ENCODE measurements at places on chromosomes 7 and 10. TPM values are rescaled to one million over a fixed set of nuclear protein-coding genes. Genes with fewer than 3 reads are reported as not detected.

DNA sequence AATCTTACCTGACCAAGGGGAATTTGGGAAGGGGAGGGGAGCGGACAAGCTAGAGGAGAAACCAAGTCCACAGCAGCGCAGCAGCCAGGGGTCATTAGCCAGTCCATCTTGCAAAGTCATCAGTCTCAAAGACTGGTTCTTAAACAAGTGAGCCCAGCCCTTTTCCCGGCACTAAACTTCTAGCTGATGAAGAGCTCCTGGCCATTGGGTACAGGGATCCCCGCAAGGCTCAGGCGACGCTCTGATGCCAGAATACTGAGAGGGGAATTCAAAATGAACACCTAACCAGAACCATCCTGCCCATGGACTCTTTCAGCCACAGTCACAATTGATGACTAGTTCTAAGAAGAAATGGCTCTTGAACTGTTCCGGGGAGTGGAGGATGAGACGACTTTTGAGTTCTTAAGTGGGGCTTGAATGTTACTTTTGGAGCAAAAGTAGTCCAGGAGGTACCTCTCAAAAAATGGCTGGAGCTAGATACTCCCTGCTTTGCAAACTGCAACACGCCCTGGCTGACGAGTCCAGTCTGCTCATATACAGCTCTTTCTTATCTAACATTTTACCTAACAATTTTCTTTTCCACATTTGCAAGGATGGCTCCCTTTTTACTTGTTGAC is 2.5 kb upstream of the TWIST1 start:
- DNase-seq, result no peak

GRCh38 chr7:75689246-75690099 is 49.3 kb downstream of the HIP1 start:
- no peak for DNase-seq

- no peak for DNase-seq
These were observed 113.8 kb upstream of the ADCY1 start for GRCh38 chr7:45460379-45460778.

- no peak for DNase-seq
These were observed 49.3 kb downstream of the ICA1 start for GRCh38 chr7:8212638-8213037.

DNA sequence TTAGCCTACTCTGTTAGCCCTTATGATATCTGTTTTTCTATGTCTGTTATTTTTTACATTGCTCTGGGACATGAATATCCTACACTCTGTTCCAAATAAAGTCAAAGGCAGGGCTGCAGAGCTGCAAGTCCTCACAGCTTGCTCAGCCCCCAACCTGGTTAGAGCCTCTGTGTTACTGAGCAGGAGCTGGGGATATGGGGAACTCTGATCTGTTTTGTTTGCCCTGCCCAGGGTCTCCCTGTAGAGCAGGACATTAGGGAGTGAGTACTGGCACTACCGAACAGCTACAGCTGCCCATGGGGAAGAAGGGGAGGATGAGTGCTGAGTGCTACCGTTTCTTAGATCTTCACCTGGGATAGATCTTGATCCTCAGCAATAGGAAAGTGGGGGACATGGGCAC is 32.8 kb upstream of the FGL2 start:
- DNase-seq, result no peak

- DNase-seq, result no peak
These were observed 263.6 kb upstream of the LRGUK start for GRCh38 chr7:133863362-133864061.

DNA sequence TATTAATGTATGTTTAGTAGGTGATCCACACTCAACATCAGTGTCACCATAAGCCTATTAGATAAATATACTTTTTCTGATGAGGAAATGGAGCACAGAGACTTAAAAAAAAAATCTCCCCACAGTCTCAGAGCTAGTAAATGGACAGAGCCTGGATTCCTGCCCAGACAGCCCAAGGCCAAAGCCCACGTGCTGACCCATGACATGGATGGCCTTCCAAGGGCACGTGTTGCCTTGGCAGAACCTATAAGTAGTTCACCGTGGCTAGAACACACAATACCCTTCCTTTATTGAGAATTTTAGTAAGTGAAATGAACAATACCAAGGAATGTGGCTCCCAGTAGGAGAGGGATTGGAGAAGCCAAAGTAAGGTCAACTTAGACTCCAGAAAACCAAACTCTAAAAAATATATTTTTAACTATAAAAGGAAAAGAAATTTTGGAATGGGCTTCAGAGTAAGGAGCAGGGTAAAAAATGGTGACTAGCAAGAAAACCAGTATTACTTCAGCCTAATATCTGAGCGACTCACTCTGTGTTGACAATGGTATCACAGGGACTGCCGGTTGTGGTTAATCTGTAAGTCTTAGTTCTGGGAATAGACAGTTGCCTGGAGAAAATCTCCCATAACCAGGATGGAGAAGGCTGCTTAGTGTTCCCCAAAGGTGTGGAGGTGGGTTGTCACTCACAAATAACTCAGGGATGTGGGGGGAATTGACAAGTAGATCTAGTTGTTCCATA is 223.0 kb downstream of the SORCS1 start:
- no peak for DNase-seq

- no peak for DNase-seq
These were observed 431.1 kb upstream of the LRGUK start for GRCh38 chr7:133696056-133696455.

GRCh38 chr10:99880080-99880835 is 97.8 kb downstream of the ABCC2 start:
- DNase-seq, result no peak

DNA sequence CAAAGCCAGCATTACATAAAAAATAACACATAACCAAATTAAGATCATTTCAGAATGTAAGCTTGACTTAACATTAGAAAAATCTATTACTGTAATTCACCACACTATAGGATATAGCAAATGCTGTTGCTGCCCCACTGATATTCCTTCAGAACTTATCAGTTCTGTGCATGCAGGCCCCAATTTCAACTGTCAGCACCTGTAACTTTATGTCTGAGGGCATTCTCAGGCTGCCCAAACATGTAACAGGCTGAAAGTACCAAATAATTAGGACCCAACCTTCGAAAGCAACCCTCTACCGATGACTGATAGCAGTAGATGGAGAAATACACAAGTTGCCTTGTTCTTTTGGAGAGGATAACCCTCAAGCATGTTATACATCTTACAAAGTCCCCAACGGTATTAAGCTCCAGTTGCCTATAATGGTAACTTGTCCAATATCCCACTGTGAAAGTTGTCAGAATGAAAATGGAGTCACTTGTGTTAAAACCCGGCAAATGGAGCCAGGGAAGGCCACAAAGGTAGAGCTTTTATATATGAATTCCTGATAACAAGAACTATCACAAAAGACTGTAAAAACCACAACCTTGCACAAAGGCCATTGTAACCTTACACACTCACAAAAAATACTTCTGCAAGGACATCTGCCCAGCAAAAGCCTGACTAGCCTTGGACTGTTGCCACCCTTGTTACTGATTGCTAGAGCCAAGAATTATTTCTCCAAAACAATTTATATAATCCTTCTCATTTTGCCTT is 66.9 kb upstream of the ZNF746 start:
- DNase-seq, result no peak

GRCh38 chr10:80283536-80284199 is 5.8 kb downstream of the MAT1A start:
- no peak for DNase-seq

DNA sequence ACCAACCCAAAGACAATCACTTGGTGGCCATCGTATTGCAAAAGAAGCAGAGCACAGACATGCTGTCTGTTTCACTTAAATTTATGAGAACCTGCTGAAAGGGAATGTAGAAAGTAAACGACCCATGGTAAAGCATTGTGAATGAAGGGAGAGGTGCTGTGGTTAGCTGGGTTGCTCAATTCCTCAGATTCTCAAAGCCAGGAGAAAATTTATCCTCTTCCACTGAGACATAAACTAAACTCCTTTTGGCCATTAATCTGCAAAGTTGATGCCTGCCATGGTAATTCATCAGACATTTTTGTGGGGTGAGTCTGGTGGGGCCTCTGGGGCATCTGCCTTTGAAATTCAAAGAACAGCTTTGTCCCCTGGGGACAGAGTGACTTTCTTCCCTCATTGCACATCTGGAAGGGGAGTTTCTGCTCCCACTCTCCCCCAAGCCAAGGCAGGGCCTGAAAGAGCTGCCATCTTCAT is 951.0 kb downstream of the LRMDA start:
- no peak for DNase-seq

- no peak for DNase-seq
These were observed 56.5 kb downstream of the PWWP2B start for GRCh38 chr10:132453470-132453861.

- no peak for DNase-seq
These were observed 4.7 kb upstream of the UNCX start for GRCh38 chr7:1227814-1228544.

DNA sequence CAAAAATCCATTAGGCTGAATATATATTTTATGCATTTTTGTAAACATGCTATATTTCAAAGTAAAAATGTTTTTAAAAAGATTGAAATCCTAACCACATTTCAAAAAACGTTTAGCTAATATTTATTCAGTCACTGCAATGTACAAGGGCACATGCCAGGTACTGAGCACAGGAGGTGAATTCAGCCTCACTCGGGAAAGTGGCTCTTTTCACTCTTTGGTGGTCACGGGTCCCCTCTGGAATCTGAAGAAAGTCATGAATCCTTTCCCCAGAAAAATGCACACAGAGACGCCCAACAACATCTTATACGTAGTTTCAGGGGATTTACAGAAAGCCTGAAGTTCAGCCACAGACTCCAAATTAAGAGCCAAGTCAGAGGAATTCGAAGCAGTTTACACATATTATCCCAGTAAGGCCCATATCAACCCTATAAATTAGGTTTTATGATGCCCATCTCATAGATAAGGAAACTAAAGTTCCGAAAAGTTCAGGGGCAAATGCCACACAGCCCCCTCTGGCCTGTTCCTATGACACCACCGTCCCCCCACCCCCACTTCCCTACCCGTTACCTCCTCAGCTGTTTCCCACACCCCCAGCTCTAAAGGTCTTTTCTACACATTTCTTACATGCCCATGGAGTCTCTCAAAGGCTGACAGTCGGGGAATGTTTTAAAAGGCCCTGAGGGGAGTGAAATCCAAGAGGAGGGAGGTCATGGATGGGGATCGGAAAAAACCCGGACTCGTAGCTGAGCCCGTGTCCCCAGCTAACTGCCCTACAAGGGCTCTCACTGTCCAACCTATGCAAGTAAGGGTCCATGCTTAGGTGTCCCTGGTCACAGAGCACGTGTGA is 9.6 kb upstream of the SVOPL start:
- DNase-seq, result no peak

DNA sequence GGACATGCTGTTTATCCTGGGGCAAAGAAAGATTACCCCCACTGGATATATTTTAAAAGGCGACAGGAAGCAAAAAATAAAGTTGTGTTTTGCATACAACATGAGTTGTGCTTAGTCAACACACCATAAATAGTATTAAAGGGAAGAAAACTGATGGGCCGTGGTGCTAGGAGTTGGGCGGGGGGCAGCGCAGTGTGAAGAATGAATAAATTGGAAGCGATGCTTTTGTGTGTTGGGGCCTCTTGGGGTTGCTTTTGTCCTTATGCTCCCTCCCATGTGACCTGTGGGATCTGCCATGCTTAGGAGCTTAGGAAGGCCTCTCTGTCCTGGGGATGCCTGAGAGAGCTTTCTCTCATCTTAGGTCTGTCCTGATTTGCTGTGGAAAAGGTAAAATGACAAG is 35.0 kb upstream of the AGR3 start:
- no peak for DNase-seq

The SEPTIN7 gene
- total RNA-seq, result 151 TPM

The ANKRD7 gene
- total RNA-seq, result 1.5 TPM

The CRHR2 gene
- not detected for total RNA-seq

The DNAJC1 gene
- total RNA-seq, result 40.0 TPM

The CHST15 gene
- total RNA-seq, result 27.0 TPM
